ENCODE measurements at places on chromosomes 1 and 21.

GRCh38 chr1:82321794-82322193, 521.1 kb downstream of the ADGRL2 start:
- DNase-seq: no peak

GRCh38 chr21:46168238-46168637, 12.9 kb upstream of the FTCD start:
- no peak for DNase-seq

GRCh38 chr1:81666586-81666985, 134.1 kb upstream of the ADGRL2 start:
- DNase-seq: no peak

- DNase-seq: no peak
Measured at GRCh38 chr1:208264469-208265121, 20.4 kb upstream of the PLXNA2 start.

- DNase-seq: no peak
Measured at GRCh38 chr1:32239337-32239736, 7.7 kb upstream of the FAM167B start.

DNA sequence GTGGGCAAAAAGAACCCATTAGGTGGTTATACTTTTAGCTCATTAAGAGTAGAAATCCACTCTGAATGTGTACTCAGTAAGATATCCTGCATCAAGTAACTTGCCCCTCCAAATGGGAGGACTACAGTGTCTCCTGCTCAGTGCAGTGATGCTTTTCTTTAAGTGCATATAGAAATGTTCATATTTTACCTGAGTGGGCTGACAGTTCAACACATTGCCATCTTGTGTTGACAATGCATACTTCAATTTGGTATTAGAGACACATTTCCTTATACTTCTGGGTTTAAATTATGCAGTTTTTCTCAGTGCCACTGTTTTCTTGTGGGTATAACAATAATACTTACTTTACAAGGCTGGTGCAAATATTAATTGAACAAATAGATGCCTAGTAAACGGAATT, 318.6 kb upstream of the TMPRSS15 start:
- DNase-seq: no peak

GRCh38 chr1:32394890-32395432, 720 bp upstream of the BSDC1 start:
- no peak for DNase-seq

DNA sequence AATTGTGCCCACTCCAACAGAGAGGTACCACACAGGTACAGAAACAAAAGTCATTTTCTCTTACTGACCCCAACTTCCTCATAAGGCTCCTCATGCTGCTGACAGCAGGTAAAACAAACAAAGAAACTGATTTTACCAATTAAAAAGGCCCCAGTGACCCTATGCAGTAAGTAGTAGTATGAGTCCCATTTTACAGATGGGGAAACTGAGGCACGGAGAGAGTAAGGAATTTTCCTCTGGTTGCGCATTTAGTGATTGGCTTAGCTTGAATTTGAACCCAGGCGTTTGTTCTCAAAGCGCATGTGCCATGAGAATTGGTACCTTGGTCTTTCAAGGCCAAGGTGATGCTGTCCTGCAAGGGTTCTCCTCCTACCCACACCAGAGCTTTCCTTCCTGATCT, 66.1 kb upstream of the ZBTB40 start:
- DNase-seq: no peak

DNA sequence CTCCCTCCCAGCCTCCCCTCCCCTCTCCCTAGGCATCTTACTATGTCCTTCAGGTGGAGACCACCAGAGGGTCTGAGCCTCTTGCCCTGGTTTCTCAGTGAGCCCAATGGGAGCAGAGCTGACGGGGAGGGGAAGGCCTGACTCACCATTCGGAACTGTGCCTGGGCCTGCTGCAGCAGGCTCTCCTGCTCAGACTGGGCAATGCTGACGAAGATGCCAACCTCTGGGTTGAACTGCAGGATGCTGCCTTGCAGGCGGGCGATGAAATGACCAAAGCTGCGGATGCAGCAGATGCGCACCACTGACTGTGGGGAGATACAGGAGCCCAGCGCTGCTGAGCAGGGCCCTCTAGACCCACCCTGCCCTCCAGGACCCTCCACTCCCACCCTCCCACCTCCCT, 11.0 kb upstream of the PAQR6 start:
- DNase-seq: no peak

GRCh38 chr1:26378088-26378878, 5.7 kb upstream of the ZNF683 start:
- DNase-seq: no peak

- no peak for DNase-seq
Measured at GRCh38 chr1:100785470-100786052, 66.0 kb downstream of the VCAM1 start.

GRCh38 chr1:45013551-45014209, 1.6 kb downstream of the UROD start:
- no peak for DNase-seq

DNA sequence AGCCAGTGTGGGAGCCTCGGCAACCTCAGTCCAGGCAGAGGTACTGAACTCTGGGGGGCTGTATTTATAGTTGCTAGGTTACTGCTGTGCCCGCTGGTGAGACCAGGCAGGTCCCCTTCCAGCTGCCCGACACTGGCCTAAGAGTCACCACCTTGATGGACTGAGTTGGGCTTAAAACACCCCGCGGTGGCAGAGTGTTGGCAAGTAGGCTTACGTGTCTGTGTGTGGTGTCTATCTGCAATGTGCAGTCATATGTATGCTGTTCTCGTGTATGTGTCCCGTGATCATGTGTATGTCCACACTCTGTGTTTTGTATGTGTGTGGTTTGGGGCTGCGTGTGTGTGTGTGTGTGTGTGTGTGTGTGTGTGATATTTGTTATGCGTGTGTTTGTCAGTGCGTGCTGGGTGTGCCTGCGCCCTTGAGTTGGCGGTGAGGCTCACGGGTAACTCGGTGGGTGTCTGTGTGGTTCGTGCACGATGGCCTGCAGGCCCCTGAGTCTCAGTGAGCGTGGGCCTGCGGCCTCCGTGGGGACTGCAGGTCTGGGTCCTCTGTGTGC, 65.5 kb downstream of the MEF2D start:
- no peak for DNase-seq

DNA sequence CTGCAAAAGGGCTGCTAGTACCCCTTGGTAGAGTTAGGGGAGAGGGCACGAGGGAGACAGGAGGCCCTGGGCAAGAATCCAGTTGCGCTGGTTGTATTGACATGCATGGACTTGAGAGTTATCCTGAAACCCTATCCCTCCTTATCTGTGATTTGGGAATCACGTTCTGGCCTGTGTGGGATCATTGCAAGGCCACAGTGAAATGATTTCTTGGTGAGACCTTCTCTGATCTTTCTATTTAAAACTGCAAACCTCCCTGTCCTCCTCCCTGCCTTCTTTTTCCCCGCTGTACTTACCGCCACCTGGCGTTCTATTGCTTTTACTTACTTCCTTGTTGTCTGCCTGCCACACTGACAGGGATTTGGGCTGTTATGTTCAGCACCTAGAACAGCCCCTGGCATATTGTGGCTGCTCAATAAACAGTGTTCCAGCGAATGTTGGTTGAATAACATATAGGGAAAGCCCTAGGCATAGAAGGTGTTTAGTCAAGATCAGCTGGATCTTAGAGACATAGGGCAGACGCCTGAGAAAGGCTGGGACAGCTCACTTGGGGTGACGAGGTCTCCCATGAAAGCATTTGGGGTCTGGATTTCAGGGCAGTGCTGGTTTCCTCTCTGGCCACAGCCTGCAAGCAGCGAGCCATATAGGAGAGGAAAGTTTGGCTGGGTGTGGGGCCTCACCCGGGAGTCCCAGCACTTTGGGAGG, 25.6 kb downstream of the ALPL start:
- DNase-seq: peak; percentile 62

- DNase-seq: no peak
Measured at GRCh38 chr1:114982251-114982650, 47.4 kb upstream of the TSHB start.

- DNase-seq: peak; percentile 34
Measured at GRCh38 chr1:2314803-2315673, 76.3 kb downstream of the MORN1 start.

- no peak for DNase-seq
Measured at GRCh38 chr1:53548031-53548491, 88.9 kb downstream of the DMRTB1 start.

DNA sequence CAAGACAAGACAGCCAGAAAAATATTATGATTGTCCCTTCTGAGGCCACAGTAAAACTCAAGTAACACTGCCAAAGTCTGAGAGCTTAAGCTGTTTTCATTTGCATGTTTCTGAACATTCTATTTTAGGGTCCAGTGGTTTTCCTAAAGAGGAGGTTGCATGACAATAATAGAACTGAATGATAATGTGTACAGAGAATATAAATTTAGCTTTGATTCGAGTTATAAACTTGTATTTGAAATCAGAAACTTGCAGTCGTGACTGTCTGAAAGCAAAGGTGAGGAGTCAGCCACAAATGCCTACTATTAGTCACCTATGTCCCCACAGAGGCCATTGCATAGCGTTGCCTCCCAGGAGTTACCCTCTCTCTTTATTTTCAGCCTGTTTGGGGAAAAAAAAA, 363.1 kb upstream of the ADGRL2 start:
- no peak for DNase-seq

- DNase-seq: no peak
Measured at GRCh38 chr1:19423130-19423529, 62.2 kb downstream of the CAPZB start.

- DNase-seq: no peak
Measured at GRCh38 chr1:196856053-196856452, 31.8 kb upstream of the CFHR4 start.

DNA sequence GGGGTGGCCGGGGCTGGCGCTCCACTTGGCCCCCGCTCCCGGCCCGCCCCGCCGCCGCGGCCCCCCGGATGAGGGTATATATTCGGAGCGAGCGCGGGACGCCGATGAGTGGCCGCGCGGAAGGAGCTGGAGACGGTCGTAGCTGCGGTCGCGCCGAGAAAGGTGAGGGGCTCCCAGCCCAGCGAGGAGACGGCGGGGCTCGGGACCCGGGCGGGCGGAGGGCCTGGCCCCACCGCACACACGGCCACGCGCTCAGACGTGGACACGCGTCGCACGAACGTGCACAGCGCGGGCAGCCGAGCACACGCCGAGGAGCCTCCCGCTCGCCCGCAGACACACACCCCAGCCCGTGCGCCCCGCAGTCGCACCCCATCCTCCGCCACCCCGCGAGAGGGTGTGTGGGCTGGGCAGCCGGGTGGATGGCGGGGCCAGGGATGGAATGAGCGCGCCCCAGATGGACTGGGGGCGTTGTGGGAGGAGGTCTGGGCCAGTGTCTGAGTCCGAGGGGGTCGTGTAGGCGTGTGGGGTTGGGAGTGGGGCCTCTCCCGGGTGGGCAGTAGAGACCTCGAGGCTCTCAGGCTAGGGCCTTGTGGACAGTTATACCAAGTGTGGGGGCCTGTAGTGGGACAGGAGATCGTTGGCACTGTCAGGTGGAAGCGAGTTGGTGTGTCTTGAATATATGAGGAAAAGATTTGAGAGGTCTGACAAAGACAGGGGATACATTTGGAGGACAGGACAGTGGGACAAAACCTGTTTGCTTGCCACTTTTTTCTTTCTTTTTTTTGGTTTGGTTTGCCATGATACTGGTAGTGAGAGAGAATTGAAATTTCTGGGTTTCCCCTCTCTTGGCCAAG, at the start of gene UAP1:
UAP1 (plus strand) TSS at position 107 of the 854 bp plus-strand sequence. CDS start 4,347 bp downstream, outside the sequence.
- no peak for DNase-seq

DNA sequence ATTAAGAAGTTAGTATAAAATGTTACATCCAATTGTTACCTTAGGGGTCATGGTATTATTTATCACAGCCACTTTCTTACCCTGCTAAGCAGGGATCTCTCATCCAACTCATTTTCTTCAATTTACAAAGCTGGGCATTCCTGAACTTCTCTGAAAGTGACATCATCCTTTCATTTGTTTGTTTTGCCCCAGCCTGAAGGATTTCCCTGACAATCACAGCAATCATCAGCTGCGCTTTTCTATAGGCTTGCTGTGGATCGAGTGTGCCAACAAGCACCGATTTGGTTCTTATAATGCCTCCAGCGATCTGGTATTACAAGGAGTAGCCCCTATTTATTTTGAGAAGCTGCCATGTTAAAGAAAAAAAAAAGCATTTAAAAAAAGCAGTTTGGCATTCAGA, 240.2 kb downstream of the USH2A start:
- no peak for DNase-seq

- no peak for DNase-seq
Measured at GRCh38 chr1:47701741-47702515, 264.1 kb downstream of the FOXD2 start.

- DNase-seq: no peak
Measured at GRCh38 chr1:233655301-233655740, 41.4 kb downstream of the KCNK1 start.

- DNase-seq: no peak
Measured at GRCh38 chr1:65820983-65821382, 28.3 kb downstream of the PDE4B start.

DNA sequence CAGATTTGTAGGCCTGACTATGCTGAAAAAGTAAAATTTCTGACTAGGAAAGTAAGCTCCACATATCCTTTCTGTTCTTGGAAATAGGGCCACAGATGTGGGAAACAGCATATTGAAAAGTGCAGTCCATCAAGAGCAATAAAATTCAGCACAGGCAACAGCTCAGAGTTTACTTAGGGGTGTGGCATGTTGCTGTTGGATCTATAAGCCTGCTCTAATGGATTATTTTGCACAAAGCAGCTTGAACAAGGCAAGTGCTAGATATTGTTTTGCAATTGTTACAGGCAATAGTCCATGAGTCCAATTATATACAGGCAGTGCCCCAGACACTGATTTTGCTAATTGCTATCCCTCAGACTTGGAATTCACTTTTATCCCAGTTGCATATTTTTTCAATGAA, 289.8 kb upstream of the SNX7 start:
- DNase-seq: no peak

DNA sequence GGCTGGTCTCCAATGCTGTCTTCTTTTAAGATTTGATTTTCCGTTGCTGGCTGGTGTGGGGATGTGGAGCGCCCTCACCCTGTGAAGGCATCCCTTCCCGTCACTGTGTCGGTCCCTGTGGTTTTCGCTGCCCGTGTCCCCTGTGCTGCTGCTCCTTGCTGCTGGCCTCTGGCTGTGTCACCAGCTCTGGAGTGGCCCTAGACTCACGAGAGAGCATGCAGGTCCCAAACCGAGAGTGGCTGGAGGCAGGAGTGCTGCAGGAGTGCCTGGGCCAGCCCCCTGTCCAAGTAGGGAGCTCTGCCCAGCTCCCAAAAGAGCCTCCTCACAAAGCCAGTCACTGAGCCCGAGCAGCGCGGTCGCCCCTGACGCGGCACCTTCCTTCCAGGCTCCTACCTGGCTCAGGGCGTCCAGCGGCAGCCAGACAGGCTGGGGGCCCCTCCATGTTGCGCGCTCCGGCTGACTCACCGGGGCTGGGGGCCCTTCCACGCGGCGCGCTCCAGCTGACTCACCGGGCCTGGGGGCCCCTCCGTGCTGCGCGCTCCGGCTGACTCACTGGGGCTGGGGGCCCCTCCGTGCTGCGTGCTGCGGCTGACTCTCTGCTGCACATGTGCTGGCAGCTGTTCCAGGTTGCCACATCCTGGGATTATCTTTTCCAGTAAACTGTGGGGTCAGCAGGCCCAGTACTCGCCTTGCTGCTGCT, 106.7 kb upstream of the COL6A1 start:
- peak; percentile 83 for DNase-seq

DNA sequence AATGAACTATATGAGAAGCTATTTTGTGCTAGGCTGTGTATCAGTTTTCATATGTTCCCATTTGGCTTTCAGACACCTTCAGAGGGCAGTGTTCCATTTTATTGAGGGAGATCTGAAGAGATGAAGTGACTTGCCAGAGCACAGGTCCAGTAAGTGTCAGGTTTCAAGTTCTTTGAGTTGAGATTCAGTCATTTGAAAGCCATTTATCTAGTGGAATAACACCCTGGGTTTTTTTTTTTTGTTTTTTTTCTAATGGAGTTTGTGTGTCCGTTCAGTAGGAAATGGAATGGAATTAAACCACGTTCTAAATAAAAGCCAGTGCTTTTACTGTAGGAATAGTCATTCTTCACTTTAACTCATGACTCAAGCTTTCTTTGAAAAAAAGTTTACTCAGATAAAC, 652.9 kb upstream of the USP24 start:
- DNase-seq: peak; percentile 12
